ENCODE measurements at places on chromosomes 7 and 10.
A peak's percentile ranks its signal among the peaks of the same experiment; 100 is the strongest.

- no peak for DNase-seq
Measured at GRCh38 chr7:107592361-107593024, 12.4 kb downstream of the BCAP29 start.

DNA sequence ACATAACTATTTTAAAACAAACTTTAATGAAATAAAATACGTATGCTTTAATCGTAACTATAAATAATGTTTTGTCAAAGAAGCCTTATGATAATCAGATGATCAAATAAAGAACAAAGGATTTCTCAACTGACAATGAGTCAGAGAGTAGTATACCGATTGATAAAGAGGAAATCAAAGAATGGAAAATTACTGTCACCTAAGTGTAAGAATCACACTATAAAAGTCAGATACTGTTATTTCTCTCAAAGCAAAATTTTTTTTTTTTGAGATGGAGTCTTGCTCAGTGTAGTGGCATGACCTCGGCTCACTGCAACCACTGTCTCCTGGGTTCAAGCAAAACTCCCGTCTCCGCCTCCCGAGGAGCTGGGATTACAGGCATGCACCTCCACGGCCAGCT lies 18.8 kb downstream of the DNAJC2 start:
- no peak for DNase-seq

GRCh38 chr10:32056136-32057035 lies at the start of gene KIF5B:
KIF5B (minus strand) TSS chr10:32056425; CDS start chr10:32055973, 452 bp downstream.
- peak; percentile 84 for DNase-seq

DNA sequence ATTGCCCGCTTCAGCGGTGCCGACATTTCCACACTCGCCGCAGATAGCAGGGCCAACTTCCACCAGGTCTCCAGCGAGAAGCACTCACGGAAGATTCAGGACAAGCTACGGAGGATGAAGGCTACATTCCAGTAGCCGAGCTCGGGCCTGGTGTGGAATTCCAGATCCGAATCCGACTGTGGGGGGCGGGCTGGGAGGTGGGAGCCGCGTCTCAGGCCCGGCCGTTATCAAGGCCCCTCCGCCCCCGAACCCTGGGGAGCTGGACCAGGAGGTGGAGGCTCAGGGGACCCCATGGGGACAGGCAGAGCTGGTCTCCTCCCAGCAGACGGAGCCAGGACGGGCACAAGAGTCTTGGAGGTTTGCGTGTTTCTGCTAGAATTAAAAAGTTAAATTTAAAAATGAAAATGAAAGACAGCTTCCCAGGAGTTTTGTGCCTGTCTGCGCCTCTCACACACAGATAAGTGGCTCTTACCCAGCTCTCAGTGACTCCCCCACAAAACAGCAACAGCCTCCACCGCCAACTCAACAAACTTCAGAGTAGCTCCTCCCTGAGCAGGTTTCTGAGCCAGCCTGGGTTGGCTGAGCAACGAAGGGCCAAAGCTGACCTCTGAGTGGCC lies 5.2 kb upstream of the UTF1 start:
- DNase-seq: peak; percentile 16

- peak; percentile 42 for DNase-seq
Measured at GRCh38 chr7:132930881-132931280, 151.0 kb downstream of the CHCHD3 start.

- DNase-seq: no peak
Measured at GRCh38 chr10:17199351-17199804, 2.1 kb downstream of the TRDMT1 start.

DNA sequence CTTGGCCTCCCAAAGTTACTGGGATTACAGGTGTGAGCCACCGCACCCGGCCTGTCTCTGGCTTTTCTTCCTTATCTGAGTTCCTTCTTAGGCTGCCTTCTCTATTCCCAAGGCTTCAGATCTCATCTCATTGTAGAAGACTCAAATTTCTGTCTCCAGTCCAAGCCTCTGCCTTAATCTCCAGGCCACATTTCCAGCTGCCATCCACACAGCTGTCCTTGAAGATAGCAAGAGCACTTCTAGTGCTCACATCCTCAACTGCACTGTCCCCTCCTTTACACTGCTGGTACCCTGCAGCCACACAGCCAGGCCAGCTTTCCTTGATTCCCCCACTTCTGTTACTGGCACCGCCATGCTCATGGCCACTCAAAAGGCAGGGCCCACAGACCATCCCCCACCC lies 35.6 kb downstream of the POLL start:
- no peak for DNase-seq

GRCh38 chr7:17758008-17758407 lies 182.3 kb downstream of the SNX13 start:
- no peak for DNase-seq

DNA sequence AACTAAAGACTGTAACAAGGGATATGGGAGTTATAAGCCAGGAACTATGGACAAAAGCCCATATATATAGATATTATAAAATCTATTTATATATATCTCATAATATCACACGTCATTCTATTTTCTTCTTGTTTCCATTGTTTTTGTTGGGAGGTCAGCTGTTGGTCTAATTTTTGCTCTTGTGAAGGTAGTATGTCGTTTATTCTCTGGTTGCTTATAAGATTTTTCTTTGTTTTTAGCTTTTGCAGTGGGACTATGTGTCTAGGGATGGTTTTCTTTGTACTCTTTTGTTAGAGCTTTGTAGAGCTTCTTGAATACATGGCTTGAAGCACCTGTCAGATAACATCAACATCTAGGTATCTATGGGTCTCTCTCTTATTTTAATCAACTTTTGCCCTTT lies 14.0 kb downstream of the ARL4A start:
- DNase-seq: no peak

DNA sequence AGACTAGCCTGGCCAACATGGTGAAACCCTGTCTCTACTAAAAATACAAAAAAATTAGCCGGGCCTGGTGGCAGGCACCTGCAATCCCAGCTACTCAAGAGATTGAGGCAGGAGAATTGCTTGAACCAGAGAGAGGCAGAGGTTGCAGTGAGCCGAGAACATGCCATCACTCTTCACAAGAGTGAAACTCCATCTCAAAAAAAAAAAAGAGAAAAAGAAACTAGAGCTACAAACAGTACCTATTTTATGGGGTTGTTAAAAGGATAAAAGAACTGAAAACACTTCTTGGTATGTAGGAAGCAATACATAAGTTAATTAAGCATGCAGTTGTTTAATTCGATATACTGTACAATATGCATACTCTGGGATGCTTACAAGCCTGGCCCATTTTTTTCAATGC lies 216.9 kb downstream of the SORCS1 start:
- no peak for DNase-seq

GRCh38 chr7:48955916-48956315 lies 31.6 kb downstream of the CDC14C start:
- no peak for DNase-seq

DNA sequence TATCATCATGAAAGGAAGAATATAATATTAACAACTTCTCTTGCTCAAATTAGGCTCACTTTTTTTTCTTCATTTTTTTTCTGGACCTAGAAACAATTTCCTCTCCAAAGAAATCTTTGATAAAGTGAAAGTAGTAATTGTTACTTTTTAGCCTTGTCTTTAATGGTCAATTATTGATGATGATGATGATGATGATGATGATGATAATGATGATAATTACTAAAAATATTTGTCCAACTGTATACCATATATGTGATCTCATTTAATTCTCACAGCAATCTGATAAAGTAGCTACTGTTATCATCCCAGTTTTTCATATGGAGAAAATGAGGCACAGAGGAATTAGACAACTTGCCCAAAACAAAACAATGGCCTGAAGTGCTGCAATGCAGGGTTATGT lies 12.8 kb downstream of the PRKG1 start:
- no peak for DNase-seq

DNA sequence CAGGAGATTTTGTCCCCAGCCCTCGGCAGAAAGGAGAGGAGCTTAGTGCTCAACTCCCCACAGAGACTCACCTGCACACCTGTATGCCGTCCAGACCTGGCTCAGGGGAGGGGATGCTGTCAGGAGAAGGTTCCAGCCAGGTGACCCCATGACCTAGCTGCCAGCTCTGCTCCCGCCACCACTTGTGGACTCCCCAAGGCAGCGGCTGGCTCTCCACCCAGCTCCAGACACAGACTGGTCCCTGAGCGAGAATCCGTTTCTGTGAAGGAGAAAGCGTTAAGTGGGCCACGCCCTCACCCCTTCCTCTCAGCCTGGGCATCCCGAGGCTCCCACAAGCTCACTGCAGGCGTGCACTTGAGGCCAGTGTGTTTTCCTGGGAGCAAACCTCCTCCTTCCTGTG lies 76.4 kb downstream of the RGS10 start:
- no peak for DNase-seq

- no peak for DNase-seq
Measured at GRCh38 chr7:1649751-1650326, 20.2 kb upstream of the ELFN1 start.

DNA sequence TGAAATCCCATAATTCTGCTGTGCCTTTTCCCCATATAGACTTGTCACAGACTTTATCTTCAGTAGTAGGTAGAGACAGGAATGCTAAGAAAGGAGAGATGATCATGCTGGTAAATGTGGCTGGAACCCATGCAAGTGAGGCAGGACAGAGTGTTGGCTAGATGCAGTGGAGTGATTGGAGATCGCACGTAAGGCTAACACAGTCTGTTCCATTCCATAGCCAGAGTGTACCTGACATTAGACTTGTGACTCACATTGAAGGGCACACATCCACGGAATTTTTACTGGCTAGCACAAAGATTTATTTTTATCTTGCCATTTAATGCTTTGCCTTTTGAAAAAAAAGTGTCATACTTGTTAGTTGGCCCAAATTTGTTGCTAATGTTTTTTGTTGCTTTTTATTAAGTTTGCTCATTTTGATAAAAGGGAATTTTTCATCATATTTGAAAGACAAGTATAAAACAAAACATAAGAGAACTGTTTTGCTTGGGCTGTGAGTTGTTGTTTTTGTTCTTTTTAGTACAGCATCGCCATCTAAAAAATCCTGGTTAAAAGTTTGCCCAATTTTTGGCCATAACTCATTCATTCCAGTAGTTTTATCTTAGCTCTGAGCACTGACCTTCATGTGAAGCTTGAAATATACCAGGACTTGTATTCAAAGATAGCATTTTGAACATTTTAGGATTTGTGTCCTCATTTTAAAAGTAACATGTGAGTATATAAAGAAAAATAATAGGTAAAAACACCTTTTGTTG lies 81.0 kb downstream of the CPED1 start:
- no peak for DNase-seq

DNA sequence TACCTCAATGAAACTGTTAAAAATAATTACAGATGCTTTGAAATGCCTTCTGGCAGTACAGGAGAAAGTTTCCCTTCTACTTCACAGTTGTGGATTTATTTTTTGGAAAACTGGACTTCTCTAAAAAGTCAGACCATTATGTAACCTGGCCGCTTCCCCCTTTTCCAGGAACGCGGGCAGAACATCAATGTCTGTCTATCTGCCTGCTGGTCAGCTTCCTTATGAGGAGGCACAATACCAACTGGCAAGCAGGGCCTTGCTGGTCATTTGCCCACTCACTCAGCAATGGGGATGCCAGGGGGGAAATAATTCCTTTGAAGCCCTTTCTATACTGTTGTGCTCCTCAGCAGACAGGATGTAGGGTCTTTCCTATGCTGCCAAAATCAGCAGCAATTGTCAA lies 22.5 kb upstream of the ADRB1 start:
- no peak for DNase-seq

GRCh38 chr10:61039868-61040267 lies 95.9 kb upstream of the RHOBTB1 start:
- no peak for DNase-seq

- no peak for DNase-seq
Measured at GRCh38 chr10:60399328-60399727, 9.7 kb upstream of the ANK3 start.

Data from globus pallidus (tissue), 1 donor.